ENCODE measurements at places on chromosomes 2 and 18.

GRCh38 chr2:227462462-227462951 lies 9.4 kb upstream of the AGFG1 start:
- DNase-seq = no peak

GRCh38 chr18:2970772-2971659 lies 41.9 kb downstream of the LPIN2 start:
- no peak for DNase-seq

DNA sequence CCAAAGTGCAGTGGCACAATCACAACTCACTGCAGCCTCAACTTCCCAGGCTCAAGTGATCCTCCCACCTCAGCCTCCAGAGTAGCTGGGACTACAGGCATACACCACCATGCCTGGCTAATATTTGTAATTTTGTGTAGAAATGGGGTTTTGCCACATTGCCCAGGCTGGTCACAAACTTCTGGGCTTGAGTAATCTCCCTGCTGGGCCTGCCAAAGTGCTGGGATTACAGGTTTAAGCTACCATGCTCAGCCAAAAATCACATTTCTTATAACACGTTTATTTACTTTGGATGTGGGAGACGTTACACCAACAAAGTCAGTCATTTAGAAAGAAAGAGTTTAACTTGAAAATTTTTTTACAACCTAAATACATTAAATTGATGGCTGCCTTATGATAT lies 209.0 kb upstream of the VWC2L start:
- no peak for DNase-seq

DNA sequence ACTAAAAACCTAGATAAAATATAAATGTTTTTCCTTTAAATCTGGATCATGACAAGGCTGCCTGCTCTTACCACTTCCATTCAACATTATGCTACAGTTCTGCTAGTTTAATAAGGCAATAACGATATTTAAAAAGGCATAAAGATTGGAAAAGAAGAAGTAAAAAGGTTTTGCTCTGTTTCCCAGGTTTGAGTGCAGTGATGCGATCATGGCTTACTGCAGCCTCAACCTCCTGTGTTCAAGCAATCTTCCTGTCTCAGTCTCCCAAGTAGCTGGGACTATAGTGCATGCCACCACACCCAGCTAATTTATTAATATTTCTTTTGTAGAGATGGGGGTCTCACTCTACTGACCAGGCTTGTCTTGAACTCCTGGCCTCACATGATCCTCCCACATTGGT lies 40.8 kb downstream of the PROKR1 start:
- no peak for DNase-seq

DNA sequence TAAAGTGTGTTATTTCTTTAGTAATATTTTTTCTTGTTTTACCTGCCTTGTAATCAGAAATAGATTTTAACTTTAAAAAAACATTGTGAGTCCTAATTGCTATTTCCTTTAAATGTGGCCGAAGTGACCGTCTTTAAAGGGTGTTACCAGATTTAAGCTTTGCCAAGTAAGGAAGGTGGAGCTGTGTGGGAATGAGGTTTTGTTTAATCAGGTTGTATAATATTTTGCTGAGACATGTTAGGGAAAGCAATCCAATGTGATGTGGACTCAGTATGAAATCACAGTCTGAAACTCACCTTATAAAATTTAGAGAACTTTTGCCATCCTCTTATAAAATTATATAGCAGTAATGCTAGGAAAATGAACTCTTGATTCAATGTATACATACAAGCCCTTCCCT lies 32.9 kb upstream of the ITPRID2 start:
- DNase-seq = no peak

DNA sequence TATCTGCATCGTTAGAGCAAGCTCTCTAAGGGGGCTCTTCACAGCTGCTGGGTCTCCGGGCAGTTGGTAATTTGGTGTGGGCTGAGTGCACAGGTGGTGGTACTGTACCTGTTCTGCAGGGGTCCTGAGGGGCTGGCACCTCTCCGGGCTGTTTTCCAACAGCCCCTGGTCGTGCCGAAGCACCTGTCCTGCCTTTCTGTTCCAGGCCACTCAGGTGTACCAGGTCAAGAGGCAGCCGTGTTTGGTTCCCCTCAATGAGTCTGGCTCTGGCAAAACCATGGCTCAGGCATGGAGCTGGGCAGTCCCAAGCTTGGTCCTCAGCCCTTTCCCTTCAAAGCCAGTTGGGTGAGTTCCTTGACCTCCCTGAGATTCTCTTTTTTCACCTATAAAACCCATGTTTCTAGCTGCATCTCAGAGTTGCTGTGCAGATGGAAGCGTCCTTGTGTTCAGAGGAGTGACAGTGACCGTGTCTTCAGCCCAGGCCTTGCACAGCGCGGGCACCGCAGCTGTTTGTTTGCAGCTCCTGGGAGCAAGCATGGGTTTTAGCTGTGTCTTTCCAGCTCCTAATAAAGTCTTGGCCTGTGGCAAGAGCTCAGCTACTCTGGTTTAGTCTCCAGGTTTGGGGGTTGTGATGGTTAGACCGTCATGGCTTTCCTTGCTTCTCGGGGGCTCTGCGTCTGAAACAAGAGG lies 110.9 kb downstream of the GLI2 start:
- DNase-seq = no peak

GRCh38 chr2:105756435-105756834 lies 11.7 kb downstream of the NCK2 start:
- no peak for DNase-seq

Measured in naive thymus-derived CD4-positive, alpha-beta T cell (primary cell).